ENCODE measurements at places on chromosomes 6 and 20.

DNA sequence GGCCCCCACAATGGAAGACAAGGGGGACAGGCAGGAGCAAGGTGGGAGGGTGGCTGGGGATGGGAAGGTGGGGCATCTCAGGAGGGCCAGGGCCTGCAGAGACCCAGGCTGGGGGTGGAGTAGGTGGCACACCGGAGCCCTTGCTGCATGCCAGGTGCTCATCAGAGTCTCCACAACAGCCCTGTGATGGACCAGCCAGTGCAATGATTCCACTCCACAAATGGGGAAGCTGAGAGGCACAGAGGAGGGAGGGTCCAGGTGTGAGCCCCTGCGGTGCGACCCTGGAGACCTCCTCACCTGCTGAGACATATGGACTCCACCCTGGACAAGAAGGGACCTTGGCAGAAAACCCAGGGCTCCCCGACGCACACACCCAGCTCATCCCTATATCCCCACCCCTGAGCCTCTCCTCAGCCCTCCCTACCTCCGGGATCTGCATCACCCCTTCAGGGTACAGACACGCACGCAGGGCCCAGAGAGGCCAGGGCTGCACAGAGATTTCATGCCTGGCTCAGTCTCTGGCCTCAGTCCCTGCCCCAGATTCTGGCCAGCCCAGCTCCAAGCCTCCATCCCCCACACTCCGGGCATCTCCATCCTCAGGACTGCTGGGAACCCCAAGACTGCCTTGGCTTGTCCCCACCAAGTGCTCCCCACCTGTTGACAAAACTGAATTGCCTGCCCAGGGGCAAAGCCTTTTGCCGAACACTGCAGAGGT lies 7.1 kb upstream of the GRM4 start:
- DNase-seq: peak; percentile 15

DNA sequence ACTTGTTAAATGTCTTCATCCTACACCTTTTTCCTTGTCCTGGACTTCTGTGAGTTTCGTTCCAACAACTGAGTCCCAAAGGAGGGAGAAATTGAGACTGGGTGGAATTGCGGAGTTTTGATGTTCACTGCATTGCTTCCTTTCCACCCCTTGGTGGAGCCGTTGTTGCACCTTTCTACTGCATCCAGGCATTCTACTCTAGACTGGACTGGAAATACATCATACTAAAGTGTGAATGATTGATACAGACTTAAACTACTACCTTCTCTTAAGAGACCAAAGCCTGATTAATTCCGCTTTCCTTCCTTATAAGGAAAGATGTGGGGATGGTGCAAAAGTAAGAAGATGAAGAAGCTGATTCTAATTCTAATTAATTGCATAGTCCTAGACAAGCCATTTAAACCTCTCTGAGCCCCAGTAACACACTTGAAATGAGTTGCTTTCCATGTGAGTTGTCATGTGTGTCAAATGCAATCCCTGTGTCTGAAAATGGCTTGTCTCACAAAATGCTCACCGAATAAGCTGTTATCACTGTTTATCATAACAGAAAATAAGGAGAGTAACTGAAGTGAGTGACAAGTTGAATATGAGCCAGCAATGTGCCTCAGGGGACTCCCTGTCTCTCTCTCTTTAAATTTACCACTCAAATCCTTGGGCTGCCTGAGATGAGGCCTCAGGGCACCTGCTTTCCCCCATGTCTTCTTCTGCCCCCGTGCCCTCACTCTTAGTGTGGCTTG lies 338.3 kb upstream of the CHD6 start:
- DNase-seq: peak; percentile 47

DNA sequence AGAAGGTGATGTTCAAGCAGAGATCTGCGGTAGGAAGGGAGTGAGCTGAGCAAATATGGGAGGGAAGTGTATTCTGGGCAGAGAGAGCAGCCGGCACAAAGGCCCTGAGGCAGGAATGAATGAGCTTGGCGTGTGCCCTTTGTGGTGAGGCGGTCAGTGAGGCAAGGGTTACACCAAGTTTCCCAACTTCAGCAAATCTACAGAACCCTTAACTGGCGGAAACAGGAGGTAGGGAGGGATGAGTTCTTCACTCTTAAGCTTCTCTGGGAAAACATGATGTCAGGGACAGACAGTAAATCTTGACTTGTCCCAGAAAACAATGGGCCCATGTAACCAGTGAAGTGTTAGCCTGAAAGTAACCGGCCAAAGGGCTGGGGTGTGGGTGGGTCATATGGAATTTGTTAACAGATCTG lies 97.1 kb upstream of the PTPN1 start:
- DNase-seq: no peak

DNA sequence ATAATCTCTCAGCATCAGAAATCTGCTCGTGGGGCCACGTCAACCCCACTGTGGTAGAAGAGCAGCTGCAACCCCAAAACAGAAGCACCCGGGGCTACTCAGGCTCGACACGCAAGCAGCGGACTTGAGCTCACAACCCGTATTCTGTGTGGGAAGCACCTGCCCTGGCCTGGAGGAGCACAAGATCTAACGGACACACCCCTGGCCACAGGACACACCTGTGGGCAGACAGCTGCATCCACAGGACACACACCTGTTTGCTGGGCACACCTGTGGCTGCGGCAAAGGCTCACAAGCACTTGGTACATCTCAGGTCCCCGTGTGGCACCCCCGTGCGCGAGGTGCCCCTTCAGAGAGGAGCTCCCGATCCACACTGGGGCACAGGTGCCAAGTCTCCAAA lies 36.5 kb downstream of the ZBTB46 start:
- no peak for DNase-seq
